ENCODE measurements at places on chromosomes 2 and 18.

GRCh38 chr2:46922606-46923005, 7.0 kb upstream of the MCFD2 start:
- DNase-seq: no peak

GRCh38 chr2:9811679-9812511, 31.4 kb upstream of the TAF1B start:
- DNase-seq: no peak

- DNase-seq: no peak
Observed at GRCh38 chr2:66699793-66700676, 265.1 kb downstream of the MEIS1 start.

GRCh38 chr18:5296706-5297320, 1.3 kb upstream of the ZBTB14 start:
- peak; percentile 47 for DNase-seq

- no peak for DNase-seq
Observed at GRCh38 chr18:49011291-49011746, 60.6 kb upstream of the SMAD7 start.

GRCh38 chr2:181658444-181658843, 1.5 kb upstream of the CERKL start:
- DNase-seq: no peak
